SW 1271 (cell line): ENCODE measurements at places on chromosomes 1 and 21.

- no peak for DNase-seq
These were observed 74.2 kb upstream of the CD53 start for GRCh38 chr1:110798691-110799256.

- no peak for DNase-seq
These were observed 403.6 kb downstream of the PTPRU start for GRCh38 chr1:29639741-29640427.

GRCh38 chr1:59442492-59442891 lies 145.6 kb downstream of the FGGY start:
- DNase-seq = no peak

GRCh38 chr1:101587741-101588140 lies 350.9 kb downstream of the S1PR1 start:
- DNase-seq = no peak

GRCh38 chr1:214445831-214446614 lies 105.4 kb downstream of the PTPN14 start:
- DNase-seq = peak; percentile 52

DNA sequence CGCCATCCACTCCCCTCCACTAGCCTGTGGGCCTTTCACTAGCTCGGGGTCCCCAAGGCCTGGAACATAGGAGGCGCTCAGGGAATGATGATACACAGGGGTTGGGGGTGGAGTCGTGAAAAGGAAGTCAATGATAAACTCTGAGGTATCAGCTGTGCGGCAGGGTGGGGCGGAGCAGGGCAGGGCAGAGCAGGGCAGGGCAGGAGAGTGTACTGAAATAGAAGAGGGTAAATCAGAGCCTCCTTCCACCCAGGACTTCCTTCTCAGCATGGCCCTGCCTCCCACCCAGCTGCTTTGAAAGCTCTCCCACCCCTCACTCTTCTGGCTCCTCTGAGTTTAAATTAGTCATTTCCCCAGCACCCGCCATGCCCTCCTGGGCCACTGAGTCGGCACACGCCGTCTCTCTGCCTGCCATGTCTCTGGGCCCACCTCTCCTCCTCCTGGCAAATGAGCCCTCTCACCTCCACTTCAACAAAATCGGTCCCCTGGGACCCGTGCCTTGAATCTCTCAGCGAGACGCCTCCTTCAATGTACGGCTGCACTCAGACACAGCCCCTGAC lies 16.9 kb downstream of the CAPZB start:
- no peak for DNase-seq

DNA sequence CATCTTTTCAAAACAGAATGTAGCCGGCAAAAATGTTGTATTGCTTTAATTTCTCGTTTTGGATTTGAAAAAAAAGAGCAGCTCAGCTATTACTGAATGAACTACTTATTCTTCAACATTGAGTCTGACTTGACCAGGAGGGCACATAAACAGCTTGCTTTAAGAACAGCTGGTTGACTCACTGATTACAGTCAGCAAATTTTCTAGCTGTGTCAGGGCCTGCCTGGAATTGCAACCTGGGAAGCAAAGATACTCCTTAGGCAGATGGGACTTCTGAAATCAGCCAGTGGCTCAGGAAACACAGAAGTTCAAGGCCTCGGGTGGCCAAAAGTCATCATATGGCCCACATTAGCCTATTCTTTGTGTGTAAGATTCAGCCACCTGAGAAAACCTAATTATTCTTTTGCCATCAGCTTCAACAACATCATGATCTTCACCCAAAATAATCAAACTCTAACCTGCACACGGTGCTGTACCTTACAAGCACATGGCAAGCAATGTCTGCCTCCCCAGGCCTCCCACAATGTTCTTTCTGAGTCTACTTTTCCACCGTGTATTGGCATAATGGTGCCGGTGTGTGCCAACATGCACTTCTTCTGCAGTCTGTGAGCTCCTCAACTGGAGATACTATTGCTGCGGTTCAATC lies 307.2 kb downstream of the HHIPL2 start:
- no peak for DNase-seq

DNA sequence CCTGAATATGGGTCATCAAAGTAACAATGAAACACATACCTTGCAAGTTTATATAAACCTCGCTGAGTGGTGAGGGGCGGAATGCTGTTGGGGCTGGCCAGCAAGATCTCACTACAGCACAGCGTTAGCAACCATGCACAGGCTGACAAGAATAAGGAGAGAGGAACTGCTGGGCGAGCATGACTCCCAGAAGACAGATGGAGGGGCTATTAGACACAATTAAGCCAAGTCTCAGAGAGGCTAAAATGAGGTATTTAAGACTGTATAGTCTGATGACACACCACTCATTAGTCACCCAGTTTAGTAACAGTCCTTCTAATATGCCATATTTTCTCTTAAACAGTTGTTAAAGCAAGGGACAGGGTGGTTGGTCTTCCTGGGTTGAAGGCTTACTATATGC lies 340.2 kb upstream of the NR5A2 start:
- DNase-seq = no peak

GRCh38 chr1:230381049-230381467 lies 45.1 kb downstream of the PGBD5 start:
- DNase-seq = no peak

- DNase-seq = no peak
These were observed 402.8 kb downstream of the PCP4 start for GRCh38 chr21:40270047-40270446.

- no peak for DNase-seq
These were observed 166.9 kb downstream of the NCAM2 start for GRCh38 chr21:21165063-21165645.

GRCh38 chr1:160022330-160023310 lies 9.2 kb downstream of the PIGM start:
- DNase-seq = no peak

DNA sequence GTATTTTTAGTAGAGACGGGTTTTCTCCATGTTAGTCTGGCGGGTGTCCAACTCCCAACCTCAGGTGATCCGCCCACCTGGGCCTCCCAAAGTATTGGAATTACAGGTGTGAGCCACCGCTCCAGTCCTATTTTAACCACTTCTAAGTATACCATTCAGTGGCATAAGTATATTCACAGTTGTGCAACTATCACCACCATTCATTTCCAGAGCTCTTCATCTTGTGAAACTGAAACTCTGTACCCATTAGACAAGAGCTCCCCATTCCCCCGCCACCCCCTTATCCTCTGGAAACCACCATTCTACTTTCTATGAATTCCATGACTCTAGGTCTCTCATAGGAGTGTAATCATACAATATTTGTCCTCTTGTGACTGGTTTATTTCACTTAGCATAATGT lies 40.2 kb upstream of the CAMTA1 start:
- DNase-seq = no peak

DNA sequence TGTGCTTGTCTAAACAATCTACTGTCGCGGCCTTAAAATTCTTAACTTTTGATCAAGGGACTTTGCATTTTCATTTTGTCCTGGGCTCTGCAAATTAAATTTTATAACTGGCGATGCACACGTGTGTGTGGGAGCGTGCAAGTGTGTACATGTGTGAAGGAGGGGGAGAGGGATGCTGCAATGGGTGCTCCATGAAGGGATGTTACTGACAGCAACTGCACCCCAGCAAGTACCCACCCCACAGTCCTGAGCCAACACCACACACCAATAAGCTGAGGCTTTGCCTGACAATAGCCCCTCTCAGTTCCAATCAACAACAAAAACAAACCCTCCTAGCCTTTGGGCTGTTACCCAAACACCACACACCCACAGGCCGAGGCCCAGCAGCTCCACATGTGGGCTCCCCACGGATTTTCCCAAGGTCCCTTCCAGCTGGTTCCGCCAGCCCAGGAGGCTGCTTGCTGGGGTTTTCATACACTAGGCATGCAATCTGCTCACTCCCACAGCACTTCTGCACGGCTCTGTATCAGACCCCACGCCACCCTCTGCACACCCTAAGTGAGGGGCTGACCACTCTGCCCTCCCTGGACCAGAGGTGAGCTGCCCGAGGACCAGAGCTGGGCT lies 32.8 kb upstream of the IFFO2 start:
- DNase-seq = no peak

GRCh38 chr1:15835205-15835740 lies 12.2 kb upstream of the SPEN start:
- DNase-seq = no peak

DNA sequence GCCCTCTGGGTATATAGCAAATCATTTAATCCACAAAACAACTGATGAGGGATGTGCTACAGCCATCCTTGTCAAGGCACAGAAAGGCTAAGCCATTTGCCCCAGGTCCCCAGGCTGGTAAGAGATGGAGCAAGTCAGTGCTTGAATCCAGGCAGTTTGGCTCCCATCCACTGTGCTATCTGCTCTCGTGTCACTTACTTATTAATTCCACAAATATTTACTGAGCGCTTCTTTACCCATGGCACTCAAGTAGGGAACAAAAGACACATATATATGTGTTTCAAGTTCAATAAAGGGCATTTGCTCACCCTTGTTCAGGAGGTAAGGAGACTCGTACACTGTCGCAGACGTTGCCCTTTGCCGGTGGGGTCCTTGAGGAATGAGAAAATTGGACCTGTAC lies 38.6 kb upstream of the MPZL1 start:
- no peak for DNase-seq

GRCh38 chr21:15061279-15061678 lies 3.5 kb downstream of the NRIP1 start:
- no peak for DNase-seq

DNA sequence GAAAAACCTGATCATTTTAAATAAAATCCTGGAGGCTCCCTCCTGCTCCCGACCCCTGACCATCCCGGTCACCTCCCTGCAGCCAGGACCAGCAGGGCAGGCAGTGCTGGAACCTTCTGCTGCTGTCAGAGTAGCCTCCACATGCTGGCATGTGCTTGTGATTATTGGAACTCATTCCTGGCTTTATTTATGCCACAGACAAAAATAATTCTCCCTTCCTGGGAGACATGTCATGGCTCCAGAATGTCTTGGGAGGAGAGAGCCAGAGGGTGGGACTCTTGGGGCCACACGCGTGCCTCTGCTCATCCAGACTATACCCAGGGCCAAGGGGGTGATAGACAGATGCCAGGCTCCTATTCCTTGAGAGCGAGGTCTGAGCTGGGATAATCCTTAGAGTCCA lies 183.6 kb upstream of the RAB4A start:
- DNase-seq = no peak

DNA sequence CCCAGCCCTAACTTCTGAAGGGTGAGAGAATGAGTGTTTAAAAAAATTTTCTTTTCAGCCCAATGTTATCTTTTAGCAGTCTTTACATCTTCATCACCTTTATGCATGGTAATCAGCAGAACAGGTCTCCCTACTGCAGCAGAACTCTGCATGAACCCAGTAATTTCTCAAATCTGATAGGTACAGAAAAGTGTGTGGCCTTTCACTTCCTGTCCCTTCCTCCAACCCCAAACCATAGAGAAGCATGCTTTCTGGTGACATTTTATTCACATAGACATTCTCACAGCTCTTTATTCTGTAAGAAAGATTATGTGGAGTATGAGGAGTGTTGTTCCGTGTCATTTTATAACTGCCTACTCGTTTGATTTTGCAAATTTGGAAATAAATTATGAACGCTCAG lies 68.6 kb downstream of the RPAP2 start:
- DNase-seq = no peak
